Hair follicular keratinocyte (primary cell): ENCODE measurements at places on chromosomes 1 and 21. TPM values are rescaled to one million over a fixed set of nuclear protein-coding genes. Genes with fewer than 3 reads are reported as not detected.

The KRTAP13-2 gene
- not detected in 2 replicates for total RNA-seq

The IFI44L gene
- total RNA-seq = 0.08 and 0.53 TPM in 2 replicates

The PTPRF gene
- 152 and 204 TPM in 2 replicates for total RNA-seq

The MYOG gene
- not detected in 2 replicates for total RNA-seq

The KLHL21 gene
- total RNA-seq = 40.7 and 68.4 TPM in 2 replicates

The CLCA1 gene
- total RNA-seq = 0.08 TPM in 1 of 2 replicates, not detected in the other

The HMGCS2 gene
- total RNA-seq = not detected in 2 replicates

The LRRC8C gene
- total RNA-seq = 15.3 and 29.9 TPM in 2 replicates

The MTARC2 gene
- 0.70 and 2.5 TPM in 2 replicates for total RNA-seq

The C8B gene
- not detected in 2 replicates for total RNA-seq

The WDR64 gene
- total RNA-seq = not detected in 2 replicates

The NKAIN1 gene
- total RNA-seq = not detected in 2 replicates

The ZBTB21 gene
- 4.6 and 6.8 TPM in 2 replicates for total RNA-seq

The LIPI gene
- not detected in 2 replicates for total RNA-seq

The HES4 gene
- 3.0 and 5.6 TPM in 2 replicates for total RNA-seq

The CELA3A gene
- not detected in 2 replicates for total RNA-seq

The C1orf94 gene
- not detected in 2 replicates for total RNA-seq

The RC3H1 gene
- total RNA-seq = 5.7 and 8.0 TPM in 2 replicates
